ENCODE measurements at places on chromosomes 6 and 20. TPM values are rescaled to one million over a fixed set of nuclear protein-coding genes. Genes with fewer than 3 reads are reported as not detected.

Gene RNF5
- polyA plus RNA-seq: 54.7 TPM

Gene SYCP2
- polyA plus RNA-seq: 0.04 TPM

Gene HDGFL1
- polyA plus RNA-seq: not detected

Gene VGLL2
- polyA plus RNA-seq: not detected

All from foreskin keratinocyte (primary cell).